ENCODE measurements at places on chromosomes 3 and 15.

DNA sequence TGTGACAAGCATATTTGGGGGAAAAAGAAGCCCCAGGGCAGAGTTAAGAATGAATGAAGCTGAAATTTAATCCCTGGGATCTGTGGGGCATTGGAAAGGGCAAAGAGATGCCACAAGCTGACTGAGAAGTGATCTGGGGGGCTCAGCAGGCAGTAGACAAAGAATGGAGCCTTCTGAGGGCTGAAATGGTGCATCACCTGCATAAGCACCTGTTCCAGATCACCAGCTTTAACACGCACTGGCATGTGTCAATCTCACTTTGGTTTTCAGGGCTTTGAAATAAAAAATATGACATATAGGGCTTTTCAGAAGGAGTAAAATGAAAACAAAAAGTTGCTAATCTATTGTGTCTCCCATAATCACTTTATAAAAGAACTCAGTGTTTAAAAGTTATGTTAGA is 210.8 kb upstream of the ARHGEF26 start:
- no peak for DNase-seq

DNA sequence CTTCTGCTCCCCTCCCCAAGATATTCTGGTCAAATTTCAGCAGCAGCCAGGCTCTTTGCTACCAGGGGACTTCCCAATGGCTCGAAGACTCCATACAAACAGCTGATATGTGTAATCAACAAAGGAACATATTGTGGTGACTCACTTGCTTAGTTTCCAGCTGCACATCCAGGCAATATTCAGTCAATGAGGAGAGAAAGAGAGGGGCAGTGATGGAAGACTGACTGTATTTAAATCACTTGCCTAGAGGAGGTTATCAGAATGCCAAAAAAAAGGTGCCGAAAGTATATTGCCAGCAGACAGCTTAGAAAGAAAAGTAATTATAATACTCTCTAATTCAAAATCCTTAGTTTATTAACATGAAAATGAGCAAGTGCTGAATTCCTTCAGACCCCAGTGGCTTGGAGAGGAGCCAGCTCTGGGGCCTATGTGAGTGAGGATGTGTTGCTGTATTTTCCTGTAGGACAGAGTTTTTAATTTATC is 236.5 kb downstream of the LRTM1 start:
- no peak for DNase-seq

DNA sequence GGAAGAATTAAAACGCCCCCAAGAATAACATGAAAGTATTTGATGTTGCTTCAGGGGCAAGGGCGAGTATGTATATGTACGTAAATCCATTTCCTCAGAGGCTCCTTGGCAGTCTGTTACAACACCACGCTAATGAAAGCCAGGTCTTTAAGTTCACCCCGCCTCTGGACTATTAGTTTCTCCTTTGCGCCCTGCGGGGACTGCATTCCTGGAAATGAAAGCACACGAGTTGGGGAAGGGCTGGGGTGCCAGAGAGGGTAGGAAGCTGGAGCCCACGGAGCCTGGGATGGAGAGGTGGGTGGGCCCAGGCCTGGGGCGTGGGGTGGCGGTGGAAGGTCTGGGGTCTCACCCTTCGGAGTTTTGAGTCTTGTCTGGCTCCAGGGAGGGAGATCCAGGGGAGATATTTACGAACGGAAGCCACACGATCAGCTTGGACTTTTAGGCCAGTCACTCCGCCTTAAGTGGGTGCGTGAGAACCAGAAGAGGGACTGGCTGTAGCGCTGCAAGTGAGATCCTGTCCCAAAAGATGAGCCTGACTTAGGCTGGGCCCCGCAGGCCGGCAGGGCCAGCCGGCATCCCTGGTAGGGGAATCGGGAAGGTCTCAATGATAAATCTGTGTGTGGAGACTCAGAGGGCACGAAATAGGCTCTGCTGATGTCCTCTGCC is 1.6 kb upstream of the PLCL2 start:
- DNase-seq, result no peak

- DNase-seq, result no peak
These were observed 417.3 kb downstream of the GABRB3 start for GRCh38 chr15:26355472-26356074.

DNA sequence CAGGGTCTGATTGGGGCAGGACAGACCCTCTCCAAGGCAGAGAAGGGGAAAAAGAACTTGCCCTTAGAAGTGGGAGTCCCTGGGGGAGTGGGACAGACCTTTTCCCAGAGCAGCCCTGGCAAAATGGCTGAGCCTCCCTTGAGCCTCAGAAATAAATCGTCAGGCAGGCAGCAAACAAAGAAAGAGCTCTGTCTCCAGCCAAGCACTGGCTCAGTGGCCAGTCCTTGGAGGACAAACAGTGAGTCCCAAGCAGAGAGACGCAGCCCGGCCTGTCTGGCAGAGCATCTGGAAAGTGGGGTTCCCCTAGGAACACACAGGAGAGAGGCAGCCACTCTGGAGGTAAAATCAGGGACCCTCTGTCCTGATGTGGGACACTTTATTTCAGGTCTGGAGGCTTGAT is 1.8 kb downstream of the SLC6A1 start:
- no peak for DNase-seq

DNA sequence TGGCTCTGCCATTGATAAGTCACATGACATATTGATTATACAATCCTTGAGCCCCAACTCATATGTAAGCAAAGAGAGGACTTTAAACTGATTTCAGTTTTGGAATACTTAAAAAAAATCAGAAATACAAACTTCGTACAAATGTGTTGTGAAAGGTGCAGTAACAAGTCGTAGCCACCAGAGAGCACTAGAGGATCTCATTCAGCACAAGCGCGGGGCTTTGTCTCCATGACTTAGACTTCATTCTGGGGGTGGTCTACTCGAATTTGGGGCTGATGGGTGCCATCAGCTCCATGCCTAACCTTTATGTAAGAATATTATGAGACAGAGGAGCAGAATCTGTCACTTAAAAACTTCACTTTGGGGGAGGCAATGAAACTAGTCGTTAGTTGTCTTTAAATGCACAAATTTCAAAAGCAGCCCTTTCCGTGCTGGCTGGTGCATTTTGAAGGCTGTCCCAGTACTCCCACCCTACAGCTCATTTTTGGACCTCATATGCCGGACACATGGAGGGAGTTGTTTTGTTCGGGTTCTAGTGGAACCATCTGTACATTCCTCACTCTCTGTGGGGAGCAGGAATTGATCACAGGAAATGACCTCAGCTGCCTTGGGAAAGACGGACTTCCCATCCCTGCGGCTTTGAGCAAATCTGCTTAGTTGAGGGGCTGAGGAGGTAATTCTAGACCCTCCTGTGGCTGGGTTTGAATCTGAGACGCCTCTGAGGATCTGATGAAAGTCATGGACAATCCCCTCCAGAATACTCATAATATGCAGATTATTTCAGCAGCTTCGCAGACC is 27.5 kb upstream of the MASP1 start:
- DNase-seq, result peak; percentile 55

GRCh38 chr15:91522605-91523332 is 330.7 kb upstream of the SLCO3A1 start:
- peak; percentile 18 for DNase-seq

DNA sequence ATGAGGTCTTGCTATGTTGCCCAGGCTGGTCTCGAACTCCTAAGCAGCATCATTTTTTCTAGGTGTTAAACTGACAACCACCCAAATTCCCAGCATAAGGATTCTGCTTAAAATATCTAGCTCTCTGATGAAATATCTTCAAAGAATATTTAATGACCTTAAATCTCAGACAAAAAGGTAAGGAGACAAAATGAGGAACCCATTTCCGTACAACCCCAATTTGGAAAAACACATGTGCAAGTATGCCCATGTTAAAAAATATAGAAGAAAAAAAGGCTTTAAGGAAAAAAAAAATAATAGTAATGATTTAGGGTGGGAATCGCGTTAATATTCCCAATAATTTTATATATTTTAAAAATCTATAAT is 1.4 kb upstream of the SACM1L start:
- no peak for DNase-seq

GRCh38 chr3:152626226-152626625 is 208.7 kb upstream of the P2RY1 start:
- no peak for DNase-seq

GRCh38 chr3:118436697-118437262 is 597.9 kb downstream of the IGSF11 start:
- DNase-seq, result no peak

DNA sequence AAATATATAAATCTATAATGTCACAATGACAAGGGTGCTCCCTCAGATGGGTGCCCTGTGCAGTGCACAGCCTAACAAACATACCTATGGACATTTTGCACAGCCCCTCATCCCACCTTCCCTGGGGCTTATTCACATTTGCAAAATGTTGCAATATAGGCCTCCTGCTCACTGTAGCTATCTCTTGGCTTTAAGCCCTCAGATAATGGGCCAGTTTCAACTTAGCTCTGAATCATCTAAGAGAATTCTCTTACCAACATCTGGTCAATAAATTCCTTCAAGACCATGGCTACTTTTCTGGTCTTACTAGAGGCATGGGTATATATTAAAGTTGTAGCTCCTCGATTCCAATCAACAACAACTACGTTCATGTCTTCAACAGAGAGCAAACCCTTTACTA is 17.9 kb downstream of the LIPH start:
- no peak for DNase-seq

GRCh38 chr3:101119535-101119934 is 126.3 kb upstream of the ABI3BP start:
- no peak for DNase-seq

- DNase-seq, result no peak
These were observed 208.9 kb upstream of the DCBLD2 start for GRCh38 chr3:99110401-99110800.

- DNase-seq, result no peak
These were observed 254.4 kb upstream of the TLE3 start for GRCh38 chr15:70351941-70352774.

DNA sequence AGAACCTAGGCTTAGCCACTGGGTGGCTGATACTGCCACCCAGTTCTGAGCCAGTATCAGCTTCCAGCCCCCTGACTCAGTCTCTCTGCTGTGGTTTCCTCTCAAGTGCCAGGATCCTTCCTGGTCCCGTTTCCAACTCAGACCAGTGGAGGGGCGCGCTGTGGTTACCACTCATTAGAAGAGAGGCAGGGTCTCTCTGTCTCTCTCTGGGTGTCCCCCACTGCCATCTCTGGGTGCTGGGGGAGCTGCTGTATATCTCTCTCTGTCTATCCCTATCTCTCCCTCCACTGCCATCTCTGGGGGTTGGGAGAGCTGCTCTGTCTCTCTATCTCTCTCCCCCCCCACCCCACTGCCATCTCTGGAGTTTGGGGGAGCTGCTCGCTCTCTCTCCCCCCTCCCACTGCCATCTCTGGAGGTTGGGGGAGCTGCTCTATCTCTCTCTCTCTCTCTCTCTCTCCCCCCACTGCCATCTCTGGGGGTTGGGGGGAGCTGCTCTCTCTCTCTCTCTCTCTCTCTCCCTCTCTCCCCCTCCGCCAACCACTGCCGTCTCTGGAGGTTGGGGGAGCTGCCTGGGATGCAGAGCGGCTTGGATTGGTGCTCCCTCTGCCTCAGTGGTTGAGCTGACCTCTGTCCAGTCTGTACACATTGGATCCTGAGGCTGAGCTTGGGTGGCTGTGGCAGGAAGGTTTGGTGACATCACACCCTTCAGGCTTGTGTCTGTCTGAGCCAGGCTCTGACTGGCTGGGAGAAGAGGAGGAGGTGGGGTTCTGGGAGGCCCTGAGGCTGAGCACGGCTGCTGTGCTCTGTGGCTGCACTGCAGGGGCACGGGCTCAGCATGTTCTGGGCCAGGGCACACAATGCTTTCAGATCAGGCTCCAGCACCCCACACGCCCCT is 98.9 kb downstream of the APBA2 start:
- no peak for DNase-seq

DNA sequence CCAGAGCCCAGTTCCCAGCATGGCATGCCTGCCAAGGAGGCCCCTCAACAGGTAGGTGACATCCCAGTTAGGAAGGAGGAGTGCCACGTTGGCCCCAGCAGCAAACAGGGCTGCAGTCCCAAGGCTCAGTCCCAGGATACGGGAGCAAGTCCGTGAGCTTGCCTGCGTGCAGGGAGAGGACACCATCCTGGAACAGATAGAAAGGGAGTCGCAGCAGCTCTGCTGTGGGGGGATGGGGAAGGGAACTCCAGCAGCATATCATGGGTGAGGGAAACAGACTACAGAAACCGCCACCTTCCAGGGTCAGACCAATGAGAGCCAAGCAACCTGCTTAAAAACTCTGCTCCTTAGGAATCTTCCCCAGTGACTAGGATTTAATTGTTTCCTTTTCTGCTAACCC is 9.4 kb upstream of the DYNLT2B start:
- DNase-seq, result no peak

- no peak for DNase-seq
These were observed 58.1 kb upstream of the FNDC3B start for GRCh38 chr3:171981271-171981605.

- no peak for DNase-seq
These were observed 89.2 kb upstream of the SPATA12 start for GRCh38 chr3:56971261-56971660.

DNA sequence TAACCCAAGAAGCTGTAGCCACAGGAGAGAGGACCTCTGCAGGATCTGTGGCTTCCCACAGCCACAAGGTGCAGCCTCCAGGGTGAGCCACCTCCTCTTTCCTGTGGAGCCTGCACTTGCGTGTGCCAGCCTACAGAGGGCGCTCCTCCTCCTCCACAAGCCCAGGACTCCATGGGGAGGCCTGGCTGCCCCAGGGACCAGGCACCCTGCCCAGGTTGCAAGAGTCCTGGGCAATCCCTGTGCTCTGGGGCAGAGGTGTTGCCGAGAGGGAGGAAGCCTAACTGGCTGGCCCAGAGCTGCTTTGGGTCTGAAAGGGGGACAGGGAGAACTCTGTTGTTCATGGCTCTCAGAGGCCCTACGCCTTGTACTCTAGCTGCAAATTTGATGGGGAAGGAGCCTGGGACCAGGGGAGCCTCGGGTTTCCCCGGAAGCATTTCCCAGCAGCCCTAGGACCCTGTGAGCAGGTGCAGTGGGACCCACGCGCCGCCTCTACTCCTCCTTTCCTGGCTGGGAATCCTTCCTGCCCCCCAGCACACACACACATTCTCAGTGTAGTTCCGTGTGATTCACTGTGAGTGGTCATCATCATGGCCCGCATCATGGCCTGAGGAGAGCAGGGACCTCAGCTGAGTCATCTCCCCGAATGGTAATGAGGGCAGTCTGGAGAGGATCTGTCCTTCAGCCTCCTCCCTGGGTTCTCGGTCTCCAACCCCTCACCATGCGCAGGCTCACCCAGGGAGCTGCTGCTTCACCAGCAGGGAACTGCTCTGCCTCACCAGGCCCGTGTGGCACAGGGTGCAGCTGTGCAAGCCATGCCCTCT is 24.3 kb downstream of the TBC1D21 start:
- peak; percentile 75 for DNase-seq

- no peak for DNase-seq
These were observed 150.8 kb upstream of the DPH6 start for GRCh38 chr15:35696767-35697231.

DNA sequence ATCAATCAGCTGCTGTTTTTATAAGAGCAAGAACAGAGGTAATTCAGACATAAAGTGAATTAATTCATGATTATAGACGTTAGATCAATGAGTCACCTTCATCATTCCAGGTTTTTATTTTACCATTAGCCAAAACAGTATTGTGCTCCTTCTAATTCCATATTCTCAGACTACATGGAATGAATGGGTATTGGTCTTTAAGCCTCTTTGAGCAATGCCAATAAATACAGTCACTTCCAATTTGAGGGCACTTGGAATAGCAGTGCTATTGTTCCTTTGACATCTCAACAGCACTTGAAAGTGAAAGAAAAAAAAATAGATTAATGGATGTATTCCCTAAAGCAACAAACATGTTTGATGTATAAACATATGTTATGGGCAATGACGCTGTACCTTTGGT is 830.9 kb upstream of the CFAP20DC start:
- no peak for DNase-seq
